Dermis blood vessel endothelial cell (primary cell): ENCODE measurements at places on chromosomes 5 and 9. TPM values are rescaled to one million over a fixed set of nuclear protein-coding genes. Genes with fewer than 3 reads are reported as not detected.

DNA sequence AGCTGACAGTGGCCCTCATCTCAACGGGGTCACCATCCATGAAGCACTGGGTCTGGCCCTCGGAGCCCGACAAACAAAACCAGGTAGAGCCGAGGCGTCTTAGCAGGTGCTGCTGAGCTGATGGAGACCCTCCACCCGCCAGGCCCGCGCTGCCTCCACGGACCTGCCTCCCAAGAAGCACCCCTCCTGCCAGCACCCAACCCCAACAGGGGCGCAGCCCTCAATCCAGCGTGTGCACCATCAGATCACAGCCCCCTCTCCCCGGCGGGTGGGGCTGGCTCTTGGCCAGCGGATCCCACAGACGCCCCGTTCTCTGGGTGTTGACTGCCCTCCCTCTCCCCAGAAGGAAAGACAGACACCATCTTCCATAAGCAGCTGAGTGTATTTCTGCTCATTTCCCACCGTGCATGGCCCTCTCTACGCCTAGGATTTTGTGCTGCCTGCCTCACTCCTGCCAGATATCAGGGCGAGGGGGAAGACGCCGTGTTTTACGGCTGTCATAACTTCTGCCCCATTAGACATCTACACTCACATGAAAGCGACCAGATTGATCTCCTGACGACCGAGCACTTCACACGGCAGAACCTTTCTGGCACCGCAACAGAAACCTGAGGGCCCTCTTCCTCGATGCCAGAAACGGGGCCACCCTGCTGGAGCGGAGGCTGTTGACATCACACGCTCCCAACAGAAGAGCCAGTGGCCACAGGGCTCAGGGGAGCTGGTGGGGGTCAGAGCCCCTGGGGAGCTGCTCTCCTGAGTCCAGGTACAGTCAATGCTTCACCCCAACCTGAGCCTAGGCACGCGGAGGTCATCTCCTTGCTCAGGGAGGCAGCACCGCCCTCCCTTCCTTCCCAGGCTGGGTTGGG is 12.4 kb downstream of the NACC2 start:
- no peak for DNase-seq

DNA sequence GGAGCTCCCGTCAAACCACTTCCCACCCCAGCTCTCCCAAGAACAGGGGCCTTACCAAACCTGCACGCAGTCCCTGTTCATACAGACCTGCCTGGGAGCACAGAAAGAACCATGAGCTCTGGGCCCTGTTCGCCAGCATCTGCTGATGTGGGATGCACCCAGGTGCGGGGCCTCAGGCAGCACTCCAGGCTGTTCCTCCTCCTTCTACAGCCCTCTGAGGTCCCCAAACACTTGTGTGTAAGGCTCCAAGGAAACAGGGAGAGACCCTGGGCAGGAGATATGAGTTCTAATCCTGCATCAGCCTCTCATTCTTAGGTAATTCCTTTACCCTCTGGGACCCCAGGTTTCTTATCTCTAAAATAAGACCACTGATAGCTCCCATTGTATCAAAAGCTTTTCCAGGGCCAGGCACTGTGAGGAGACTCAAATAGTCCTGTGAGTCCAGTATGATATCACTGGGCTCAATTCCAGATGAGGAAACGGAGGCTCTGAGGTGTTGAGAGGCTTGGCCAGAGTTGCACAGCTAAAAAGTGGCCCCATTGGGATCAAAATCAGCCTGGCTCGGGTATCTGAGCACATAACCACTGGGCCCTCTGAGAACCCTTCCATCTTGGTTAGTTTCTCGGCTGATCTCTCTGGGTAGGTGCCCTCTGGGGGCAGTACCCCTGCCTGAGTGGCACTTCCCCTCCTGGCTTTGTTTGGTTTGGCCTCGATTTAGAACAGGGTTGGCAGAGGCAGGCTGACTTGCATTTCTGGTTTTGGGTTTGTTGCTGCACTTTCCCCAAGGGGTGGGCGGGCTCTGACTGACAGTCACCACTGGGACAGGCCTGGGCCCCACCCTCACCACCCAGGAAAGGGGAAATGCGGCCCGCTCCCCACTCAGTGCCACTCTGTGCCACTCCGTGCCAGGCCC is 116.8 kb downstream of the RGS3 start:
- peak; percentile 73 for DNase-seq

- DNase-seq = no peak
Measured at GRCh38 chr5:136034984-136035383, 6.2 kb downstream of the TGFBI start.

DNA sequence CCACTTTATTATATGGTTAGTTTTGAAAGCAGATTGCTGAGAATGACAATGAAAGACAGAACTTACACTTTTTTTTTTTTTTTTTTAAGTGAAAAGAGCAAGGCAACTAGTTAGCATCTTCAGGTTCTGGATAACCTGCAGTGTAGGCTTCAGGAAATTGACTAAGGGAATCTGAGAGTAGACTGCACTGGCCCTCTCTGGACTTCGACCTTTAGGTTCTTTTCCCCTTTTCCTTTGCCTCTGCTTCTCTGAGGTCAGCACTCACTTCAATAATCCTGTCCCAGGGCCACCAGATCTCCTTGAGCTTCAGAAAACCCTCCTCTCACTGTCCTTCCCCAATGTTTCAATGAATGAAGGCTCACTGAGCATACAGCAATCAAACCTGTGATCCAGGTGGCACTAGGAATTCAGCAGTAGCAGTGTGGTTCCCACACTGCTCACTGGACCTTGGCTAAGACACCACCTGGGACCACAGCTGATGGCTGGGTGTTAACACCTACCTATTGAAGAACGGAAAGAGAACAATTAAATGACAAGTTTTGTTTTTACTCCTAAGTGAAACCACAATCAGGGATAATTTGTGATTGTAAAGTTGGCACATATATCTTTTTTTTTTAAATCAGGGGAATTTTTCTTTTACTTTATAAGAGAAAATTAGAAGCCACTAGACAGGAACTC is 85.8 kb upstream of the IL6ST start:
- no peak for DNase-seq

DNA sequence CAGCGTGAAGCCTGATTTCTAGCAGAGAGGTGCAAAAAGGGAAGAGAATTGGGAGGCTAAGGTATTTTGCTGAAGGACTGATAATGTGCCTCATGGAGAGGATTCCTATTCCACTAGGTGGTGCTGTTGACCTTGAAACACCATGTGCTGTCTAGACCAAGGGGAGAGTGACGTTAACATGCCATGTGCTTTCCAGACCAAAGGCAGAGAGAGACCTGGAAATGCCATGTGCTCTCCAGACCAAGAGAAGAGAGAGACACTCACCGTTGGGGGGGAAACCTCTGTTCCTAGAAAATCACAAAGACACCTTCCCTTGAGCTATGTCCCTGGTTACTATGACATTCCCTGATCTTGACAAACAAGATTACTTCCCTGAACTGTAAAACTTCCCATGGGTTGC is 286.0 kb upstream of the TUSC1 start:
- peak; percentile 71 for DNase-seq

DNA sequence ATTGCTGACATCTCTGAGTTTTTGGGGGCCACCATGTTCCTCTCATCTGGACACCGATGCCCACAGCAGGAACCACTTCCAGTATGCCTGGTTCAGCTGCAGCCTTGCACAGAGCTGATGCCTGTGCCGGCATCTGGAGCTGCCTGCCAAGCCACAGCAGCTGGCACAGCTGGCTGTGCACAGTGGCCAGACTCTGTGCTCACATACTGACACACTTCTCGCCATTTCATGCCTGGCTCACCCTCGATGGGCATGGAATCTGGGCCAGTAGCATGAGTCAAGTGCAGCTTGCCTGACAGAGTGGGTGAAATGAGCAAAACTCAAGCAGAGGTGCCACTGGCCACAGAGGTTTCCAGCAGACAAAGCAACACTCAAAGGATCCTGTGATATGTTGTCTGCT is 863.4 kb downstream of the DNAH5 start:
- DNase-seq = no peak

GRCh38 chr5:2904399-2904798 is 152.9 kb upstream of the IRX2 start:
- no peak for DNase-seq

GRCh38 chr5:8598996-8599395 is 730.0 kb downstream of the MTRR start:
- DNase-seq = no peak

LHX3 gene
- total RNA-seq = not detected in 2 replicates

ADRB2 gene
- 11.7 and 14.8 TPM in 2 replicates for total RNA-seq
